ENCODE measurements at places on chromosomes 16 and 17.

GRCh38 chr17:76268015-76268749 is 3.0 kb downstream of the UBALD2 start:
- DNase-seq = peak; percentile 68

DNA sequence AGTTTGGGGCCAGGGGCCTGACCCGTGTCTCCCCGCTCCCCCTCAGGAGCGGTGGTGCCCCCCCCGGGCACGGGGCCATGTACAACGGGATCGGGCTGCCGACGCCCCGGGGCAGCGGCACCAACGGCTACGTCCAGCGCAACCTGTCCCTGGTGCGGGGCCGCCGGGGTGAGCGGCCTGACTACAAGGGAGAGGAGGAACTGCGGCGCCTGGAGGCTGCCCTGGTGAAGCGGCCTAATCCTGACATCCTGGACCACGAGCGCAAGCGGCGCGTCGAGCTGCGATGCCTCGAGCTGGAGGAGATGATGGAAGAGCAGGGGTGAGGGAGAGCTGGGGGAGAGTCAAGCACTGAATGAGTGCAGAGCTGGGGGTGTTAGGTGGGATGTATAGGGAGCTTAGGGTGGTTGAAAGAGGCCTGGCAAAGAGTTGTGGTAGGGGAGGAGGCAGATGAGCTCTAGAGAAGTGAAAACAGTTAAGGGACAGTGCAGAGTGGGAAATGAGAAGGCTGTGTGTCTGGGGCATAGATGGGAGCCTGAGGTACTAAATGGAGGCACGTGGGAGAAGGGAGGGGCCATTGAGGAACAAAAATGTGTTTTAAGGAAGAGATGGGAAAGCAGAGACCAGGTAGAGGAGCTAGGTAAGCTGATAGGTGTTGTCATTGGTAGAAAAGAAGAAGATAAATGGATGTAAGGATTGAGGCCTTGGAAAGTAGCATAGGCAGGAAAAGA is 4.0 kb downstream of the SRRM2 start:
- no peak for DNase-seq

DNA sequence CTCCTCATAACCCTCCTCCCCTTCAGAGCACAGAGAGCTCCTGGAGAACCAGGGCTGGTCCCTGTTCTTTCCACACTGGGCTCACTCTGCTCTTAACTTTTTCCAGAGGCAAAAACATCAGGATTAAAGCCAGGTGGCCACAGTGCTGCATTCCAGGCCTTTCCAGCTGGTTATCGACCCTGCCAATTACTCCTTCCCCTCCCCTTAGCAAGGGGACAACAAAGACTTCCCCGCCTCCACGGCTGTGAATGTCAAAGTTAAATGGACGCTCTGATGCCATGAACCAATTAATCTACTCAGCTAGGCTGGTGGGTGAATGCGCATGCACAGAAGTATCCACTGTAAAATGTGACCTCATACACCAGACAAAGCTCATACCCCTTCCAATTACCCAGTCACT is 23.1 kb downstream of the ACLY start:
- DNase-seq = no peak

DNA sequence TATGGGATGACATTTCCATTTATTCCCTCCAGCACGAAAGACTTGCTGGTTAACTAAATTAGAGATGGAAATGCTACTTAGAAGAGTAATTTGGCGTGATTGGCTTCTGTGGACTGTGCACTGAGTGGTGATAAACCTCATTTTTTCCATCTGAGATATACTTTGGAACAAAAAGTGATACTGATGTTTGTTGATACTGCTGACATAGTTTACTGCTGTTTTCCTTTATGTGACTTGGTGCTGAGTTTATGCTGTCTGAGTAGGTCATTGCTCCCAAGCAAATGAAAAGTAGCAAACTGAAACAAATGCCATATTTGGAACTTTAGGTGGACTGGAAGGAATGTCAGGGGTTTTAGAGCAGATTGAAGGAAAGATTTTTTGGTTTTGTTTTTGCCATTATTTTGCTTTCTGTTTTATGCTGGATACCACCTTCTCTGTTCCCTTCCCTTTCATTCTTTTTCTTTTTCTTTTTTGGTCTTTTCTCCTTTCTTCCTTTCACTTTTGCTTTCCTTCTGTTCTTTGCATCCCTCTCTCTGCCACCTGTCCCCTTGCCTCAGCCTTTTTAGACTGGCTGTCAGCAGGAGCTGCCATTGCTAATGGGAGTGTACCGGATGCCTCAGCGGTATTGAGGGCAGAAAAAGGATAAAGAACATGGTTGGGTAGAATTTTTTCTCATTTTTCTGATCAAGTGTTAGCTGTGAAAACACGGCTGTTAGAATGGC is 41.8 kb downstream of the NUP93 start:
- DNase-seq = no peak

DNA sequence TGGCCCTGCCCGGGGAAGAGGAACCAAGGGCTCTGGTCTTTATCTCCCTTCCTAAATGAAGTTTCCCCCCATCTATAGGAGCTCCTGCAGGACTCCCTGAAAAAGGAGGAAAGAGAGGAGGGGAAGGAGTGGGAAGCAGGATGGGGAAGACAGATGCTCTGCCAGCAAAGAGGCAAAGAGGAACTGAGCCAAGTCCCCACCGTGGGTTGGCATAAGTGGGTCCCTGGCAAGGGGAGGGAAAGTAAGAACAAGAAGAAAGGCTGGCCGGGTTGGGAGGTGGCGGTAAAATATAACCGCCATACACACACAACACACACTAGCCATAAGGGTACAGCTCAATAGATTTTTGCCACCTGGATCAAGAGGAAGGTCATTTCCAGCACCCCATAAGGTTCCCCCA is 6.1 kb upstream of the EIF1 start:
- DNase-seq = no peak

- DNase-seq = no peak
These were observed 165.4 kb downstream of the PRKCA start for GRCh38 chr17:66467766-66468165.

GRCh38 chr17:1967213-1967612 is 57.9 kb downstream of the RTN4RL1 start:
- no peak for DNase-seq

DNA sequence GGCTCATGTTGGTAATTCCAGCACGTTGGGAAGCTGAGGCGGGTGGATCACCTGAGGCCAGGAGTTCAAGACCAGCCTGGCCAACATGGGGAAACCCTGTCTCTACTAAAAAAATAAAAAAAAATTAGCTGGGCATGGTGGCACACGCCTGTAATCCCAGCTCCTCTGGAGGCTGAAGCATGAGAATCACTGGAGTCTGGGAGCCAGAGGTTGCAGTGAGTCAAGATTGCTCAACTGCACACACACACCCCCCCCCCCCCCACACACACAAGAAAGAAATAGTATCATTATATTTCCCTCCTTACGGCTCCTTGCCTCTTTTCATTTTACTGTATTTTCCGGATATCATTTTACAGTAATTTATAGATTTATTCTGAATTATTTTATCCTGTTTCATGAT is 963.1 kb upstream of the GOT2 start:
- no peak for DNase-seq

GRCh38 chr16:81429045-81429521 is 15.5 kb upstream of the CMIP start:
- DNase-seq = no peak

Measured in activated T-helper 9 cell treated with anti-CD3 and anti-CD28 coated beads, Interleukin-2, amount 50 U/mL, for 16 hours (primary cell).